ENCODE measurements at places on chromosomes 5 and 9.

- H3K27me3 ChIP-seq = peaks cover 5% of the 10 kb centered on the region
- H3K36me3 ChIP-seq = no peaks in the 10 kb centered on the region
- H3K4me1 ChIP-seq = peaks cover 16% of the 10 kb centered on the region
- DNase-seq = no peak
- H3K4me3 ChIP-seq = no peak overlapping the region
These were observed 53.1 kb downstream of the SYK start for GRCh38 chr9:90854637-90855175.

DNA sequence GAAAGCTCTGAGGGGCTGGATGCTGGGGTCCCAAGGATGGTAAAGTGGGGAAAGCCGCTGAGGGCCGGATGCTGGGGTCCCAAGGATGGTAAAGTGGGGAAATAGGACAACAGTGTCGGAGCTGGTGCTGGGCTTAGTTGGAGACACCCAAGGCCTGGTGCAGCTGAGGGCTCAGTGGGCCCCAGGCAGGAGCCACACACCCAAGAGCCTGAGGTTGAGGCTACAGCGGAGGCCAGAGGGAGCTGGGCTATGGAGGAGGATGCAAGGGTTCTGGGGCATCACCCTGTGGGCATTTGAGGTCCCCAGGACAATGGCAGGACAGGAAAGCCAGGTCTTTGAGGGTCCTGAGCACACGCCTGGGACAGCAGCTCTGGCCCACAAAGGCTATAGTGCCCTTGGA, 19.1 kb upstream of the SLC9A3 start:
- no peaks in the 10 kb centered on the region for H3K36me3 ChIP-seq
- H3K27ac ChIP-seq = no peak overlapping the region
- H3K4me3 ChIP-seq = peak overlapping the region; percentile 38
- H3K27me3 ChIP-seq = peaks cover 7% of the 10 kb centered on the region

DNA sequence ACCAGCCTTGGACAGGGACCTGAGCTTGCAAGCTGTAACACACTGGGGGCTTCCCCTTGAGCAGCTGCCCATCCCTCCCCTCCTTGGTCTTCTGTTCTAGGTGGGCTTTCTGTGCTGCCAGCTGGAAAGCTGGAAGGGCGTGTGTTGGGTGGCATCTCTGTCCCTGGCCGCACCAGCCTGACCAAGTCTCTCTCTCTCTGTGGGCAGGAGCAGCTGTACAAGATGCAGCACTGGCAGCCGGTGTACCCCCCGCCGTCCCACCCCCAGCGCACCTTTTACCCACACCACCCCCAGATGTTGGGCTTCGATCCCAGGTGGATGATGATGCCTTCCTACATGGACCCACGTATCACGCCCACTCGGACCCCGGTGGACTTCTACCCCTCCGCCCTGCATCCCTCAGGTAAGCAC, 32.1 kb upstream of the POMT1 start:
- H3K4me1 ChIP-seq = no peaks in the 10 kb centered on the region
- no peak overlapping the region for H3K4me3 ChIP-seq
- no peaks in the 10 kb centered on the region for H3K27me3 ChIP-seq
- H3K27ac ChIP-seq = no peak overlapping the region

- H3K36me3 ChIP-seq = no peaks in the 10 kb centered on the region
- peaks cover 96% of the 10 kb centered on the region for H3K27me3 ChIP-seq
- DNase-seq = peak; percentile 44
- peak overlapping the region; percentile 92 for H3K4me3 ChIP-seq
- H3K4me1 ChIP-seq = peaks cover 40% of the 10 kb centered on the region
These were observed 19.3 kb downstream of the CDKN2A start for GRCh38 chr9:21974722-21975409.

DNA sequence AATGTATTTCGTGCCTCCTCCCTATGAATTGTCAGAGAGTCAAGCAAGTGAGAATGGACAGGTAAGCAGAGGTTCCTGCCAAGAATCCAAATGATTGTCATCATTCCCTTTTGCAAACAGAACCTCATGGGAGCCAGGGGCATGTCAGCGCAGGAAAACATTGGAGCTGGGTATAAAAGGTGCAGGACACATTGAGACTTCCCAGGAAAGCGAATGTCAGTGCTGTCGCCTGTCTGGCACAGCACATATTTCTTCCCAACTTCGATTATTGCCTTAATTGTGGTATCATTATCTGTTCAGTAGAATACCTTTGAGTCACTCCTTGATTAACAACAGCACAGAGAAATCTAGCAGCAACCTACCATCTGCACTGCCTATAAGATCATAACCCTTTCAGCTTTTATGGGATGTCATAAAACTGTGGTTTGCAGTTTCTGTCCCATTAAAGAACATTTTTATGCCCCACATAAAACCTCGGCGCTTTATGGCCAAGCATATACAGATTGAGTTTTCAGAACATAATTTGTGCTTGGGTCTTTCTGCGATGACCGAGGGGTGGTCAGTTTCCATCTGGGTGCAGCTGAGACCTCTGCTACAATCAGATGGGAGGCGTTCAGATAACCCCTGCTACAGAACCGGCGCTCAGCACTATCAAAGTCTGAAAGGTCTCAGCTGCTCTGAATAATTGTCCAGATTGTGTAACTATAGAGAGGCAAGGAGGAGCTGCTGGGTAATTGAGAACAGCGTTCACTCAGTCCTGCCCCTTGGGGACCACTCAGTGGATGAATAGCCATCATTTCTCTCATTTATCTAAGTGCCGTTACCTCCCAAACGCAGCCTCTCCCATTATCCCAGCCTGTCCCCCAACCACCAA, 30.9 kb upstream of the WWC1 start:
- no peaks in the 10 kb centered on the region for H3K36me3 ChIP-seq
- no peak for DNase-seq
- peaks cover 6% of the 10 kb centered on the region for H3K27me3 ChIP-seq
- H3K4me3 ChIP-seq = no peak overlapping the region
- no peak overlapping the region for H3K27ac ChIP-seq
- no peaks in the 10 kb centered on the region for H3K4me1 ChIP-seq

- H3K36me3 ChIP-seq = peaks cover 1% of the 10 kb centered on the region
- H3K4me1 ChIP-seq = peaks cover 73% of the 10 kb centered on the region
- H3K27me3 ChIP-seq = no peaks in the 10 kb centered on the region
- peak overlapping the region; percentile 69 for H3K4me3 ChIP-seq
- H3K27ac ChIP-seq = peak overlapping the region; percentile 98
These were observed 36.4 kb downstream of the PARP8 start for GRCh38 chr5:50702615-50703366.

GRCh38 chr9:33676746-33677505, 118.4 kb upstream of the PRSS3 start:
- peak; percentile 30 for DNase-seq
- peaks cover 19% of the 10 kb centered on the region for H3K4me1 ChIP-seq
- peak overlapping the region; percentile 88 for H3K4me3 ChIP-seq
- H3K27me3 ChIP-seq = peaks cover 81% of the 10 kb centered on the region
- H3K27ac ChIP-seq = no peak overlapping the region

GRCh38 chr5:109365653-109366052, 44.1 kb downstream of the PJA2 start:
- no peak overlapping the region for H3K27ac ChIP-seq
- no peaks in the 10 kb centered on the region for H3K4me1 ChIP-seq
- DNase-seq = no peak
- H3K27me3 ChIP-seq = no peaks in the 10 kb centered on the region
- H3K36me3 ChIP-seq = peaks cover 16% of the 10 kb centered on the region

DNA sequence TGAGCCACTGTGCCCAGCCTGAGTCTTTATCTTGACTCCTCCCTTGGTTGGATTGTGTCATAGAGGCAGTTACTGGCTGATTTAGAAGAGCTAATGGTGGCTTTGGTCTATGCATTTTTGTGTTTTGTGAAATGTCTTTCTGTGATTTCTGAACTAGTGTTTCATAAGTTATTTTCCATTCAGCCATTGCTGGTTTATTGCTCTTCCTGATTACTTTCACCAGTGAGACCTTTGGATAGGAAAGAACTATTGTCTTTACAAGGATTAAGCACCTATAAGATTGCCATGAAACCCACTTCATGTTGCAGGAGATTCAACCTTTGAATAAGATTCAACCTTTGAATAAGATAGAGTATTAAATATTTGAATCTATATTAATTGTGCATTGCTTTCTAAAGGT, 8.7 kb upstream of the HAPLN1 start:
- H3K4me3 ChIP-seq = no peak overlapping the region
- H3K36me3 ChIP-seq = no peaks in the 10 kb centered on the region
- H3K27ac ChIP-seq = no peak overlapping the region
- no peak for DNase-seq
- no peaks in the 10 kb centered on the region for H3K4me1 ChIP-seq

- no peaks in the 10 kb centered on the region for H3K4me1 ChIP-seq
- H3K27ac ChIP-seq = no peak overlapping the region
- no peaks in the 10 kb centered on the region for H3K36me3 ChIP-seq
- H3K27me3 ChIP-seq = no peaks in the 10 kb centered on the region
These were observed 12.8 kb upstream of the NRARP start for GRCh38 chr9:137314561-137315560.

- DNase-seq = peak; percentile 70
- peaks cover 24% of the 10 kb centered on the region for H3K27me3 ChIP-seq
- peaks cover 5% of the 10 kb centered on the region for H3K36me3 ChIP-seq
- peaks cover 64% of the 10 kb centered on the region for H3K4me1 ChIP-seq
These were observed 145.5 kb downstream of the ERCC6L2 start for GRCh38 chr9:96020792-96021550.

DNA sequence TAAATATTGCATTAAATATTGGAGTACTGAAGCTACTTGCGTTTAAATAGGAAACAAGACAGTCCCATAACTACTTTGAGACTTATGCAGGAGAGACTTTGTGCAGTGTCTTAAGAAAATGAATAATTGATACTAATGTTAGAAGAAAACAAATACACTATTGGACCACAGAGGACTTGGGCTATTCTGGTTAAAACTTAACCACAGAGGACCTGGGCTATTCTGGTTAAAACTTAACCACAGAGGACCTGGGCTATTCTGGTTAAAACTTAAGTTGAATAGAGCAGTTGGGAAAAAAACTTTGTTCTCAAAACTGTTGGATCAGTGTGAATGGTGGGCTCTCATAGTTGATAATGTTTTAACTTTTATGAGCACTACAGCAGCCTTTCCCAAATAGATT, 141.7 kb downstream of the WDR70 start:
- no peaks in the 10 kb centered on the region for H3K4me1 ChIP-seq
- DNase-seq = no peak
- H3K27me3 ChIP-seq = no peaks in the 10 kb centered on the region
- H3K4me3 ChIP-seq = no peak overlapping the region
- peaks cover 15% of the 10 kb centered on the region for H3K36me3 ChIP-seq

DNA sequence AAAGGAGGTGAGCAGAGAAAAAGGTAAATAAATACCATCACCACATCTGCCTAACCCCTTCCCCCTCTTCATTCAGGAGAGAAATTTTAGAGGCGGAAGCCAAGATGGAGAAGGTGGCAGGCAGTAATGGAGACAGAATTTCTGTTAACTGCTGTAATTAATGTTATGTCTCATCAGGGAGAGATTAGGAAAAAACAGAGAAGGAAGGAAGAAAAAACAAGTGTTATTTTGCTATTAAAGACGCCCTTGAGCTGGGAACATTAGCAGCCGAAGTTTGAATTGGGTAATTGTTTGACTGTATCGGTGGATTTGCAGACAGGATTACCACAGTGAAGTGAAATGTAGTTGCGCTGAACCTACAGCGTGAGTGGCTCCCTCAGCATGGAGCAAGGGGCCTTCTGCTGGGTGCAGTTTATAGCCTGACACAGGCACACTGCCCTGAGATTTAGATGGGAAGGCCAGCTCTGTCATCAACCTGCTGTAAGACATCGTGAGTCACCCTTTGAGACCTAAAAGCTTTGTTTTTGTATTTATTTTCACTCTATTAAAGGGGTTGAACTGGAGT, 136.3 kb downstream of the ASTN2 start:
- H3K36me3 ChIP-seq = no peaks in the 10 kb centered on the region
- H3K4me1 ChIP-seq = no peaks in the 10 kb centered on the region
- no peak overlapping the region for H3K27ac ChIP-seq
- no peak overlapping the region for H3K4me3 ChIP-seq

DNA sequence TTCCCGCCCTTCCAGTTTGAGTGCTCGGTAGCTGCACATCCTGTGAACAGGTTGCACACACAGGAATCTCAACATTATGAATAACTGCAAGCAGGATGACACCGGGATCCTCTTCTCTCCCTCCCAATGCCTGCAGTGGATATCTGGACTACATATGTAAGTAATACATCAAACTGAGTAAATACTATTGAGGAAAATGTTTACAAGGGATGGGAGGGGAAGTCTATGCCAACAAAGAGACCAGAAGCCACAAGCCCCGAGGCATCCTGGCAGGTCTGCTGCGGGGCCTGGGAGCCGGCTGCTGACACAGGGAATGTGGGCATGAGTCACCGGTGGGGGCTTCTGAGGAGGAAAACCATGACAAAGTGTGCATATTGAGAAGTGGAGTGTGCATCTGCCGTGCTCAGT, 8.6 kb upstream of the ANKRD33B start:
- DNase-seq = no peak
- no peak overlapping the region for H3K27ac ChIP-seq
- H3K36me3 ChIP-seq = no peaks in the 10 kb centered on the region
- peaks cover 6% of the 10 kb centered on the region for H3K4me1 ChIP-seq
- H3K27me3 ChIP-seq = peaks cover 39% of the 10 kb centered on the region

GRCh38 chr5:181059297-181060230, 19.5 kb downstream of the BTNL9 start:
- no peak for DNase-seq
- H3K4me3 ChIP-seq = no peak overlapping the region
- no peaks in the 10 kb centered on the region for H3K36me3 ChIP-seq
- H3K27ac ChIP-seq = no peak overlapping the region

DNA sequence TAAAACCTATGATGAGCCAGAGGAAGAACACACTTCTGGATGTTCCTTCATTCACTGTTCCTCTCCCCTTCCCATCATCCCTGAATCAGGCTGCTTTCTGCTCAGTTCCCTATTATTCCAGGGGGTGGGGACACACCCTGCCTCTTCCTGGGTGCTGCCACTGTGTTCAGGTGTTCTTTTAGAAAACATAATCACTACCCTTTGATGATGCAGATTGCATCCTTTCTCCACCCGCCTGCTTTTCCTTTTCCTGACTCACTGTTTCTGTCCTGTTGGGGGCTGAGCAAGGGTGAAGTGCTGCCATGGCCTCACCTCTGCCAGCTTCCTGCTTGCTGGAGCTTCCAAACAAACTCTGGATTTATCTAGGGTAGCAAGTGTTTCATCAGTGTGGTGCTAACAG, 331.9 kb upstream of the GRIA1 start:
- H3K4me1 ChIP-seq = no peaks in the 10 kb centered on the region
- no peak for DNase-seq
- H3K36me3 ChIP-seq = no peaks in the 10 kb centered on the region
- H3K4me3 ChIP-seq = no peak overlapping the region
- no peak overlapping the region for H3K27ac ChIP-seq

- DNase-seq = no peak
- peaks cover 55% of the 10 kb centered on the region for H3K4me1 ChIP-seq
- no peaks in the 10 kb centered on the region for H3K27me3 ChIP-seq
- no peak overlapping the region for H3K27ac ChIP-seq
- H3K36me3 ChIP-seq = peaks cover 4% of the 10 kb centered on the region
- H3K4me3 ChIP-seq = no peak overlapping the region
These were observed 162.3 kb downstream of the KDM4C start for GRCh38 chr9:6920041-6920440.

- no peaks in the 10 kb centered on the region for H3K4me1 ChIP-seq
- no peak overlapping the region for H3K4me3 ChIP-seq
- H3K27ac ChIP-seq = no peak overlapping the region
- peaks cover 29% of the 10 kb centered on the region for H3K27me3 ChIP-seq
These were observed 190.5 kb downstream of the PCSK1 start for GRCh38 chr5:96242571-96242970.

GRCh38 chr5:171520300-171521174, 101.1 kb downstream of the FGF18 start:
- H3K27me3 ChIP-seq = peaks cover 38% of the 10 kb centered on the region
- no peak overlapping the region for H3K4me3 ChIP-seq
- DNase-seq = no peak
- H3K4me1 ChIP-seq = no peaks in the 10 kb centered on the region
- no peak overlapping the region for H3K27ac ChIP-seq
- H3K36me3 ChIP-seq = no peaks in the 10 kb centered on the region

- no peaks in the 10 kb centered on the region for H3K36me3 ChIP-seq
- H3K27me3 ChIP-seq = no peaks in the 10 kb centered on the region
- DNase-seq = no peak
These were observed 593.2 kb upstream of the CLINT1 start for GRCh38 chr5:158451993-158452672.
